ENCODE measurements at places on chromosomes 3 and 15.
A peak's percentile ranks its signal among the peaks of the same experiment; 100 is the strongest.

GRCh38 chr15:31326875-31327668 is 437 bp downstream of the KLF13 start:
- no peak for DNase-seq

DNA sequence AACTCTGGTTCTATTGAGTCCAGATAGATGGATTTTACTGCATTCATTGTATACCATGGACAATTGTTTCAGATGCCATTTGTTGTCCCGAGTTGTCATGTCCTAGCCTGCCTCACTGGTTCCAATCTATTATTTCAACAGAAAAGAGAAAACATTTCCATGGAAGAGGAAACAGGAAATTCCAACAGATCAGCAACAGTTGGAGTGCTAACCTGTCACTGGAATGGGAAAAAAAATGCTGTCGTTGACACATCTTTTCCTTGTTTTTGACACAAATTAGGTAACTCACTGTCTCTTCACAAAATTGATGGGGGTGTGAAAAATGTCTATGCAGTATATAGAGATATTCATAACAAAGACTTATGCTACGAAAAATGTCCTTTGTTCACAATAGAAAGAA is 432.0 kb upstream of the TBL1XR1 start:
- DNase-seq: no peak

- no peak for DNase-seq
Observed at GRCh38 chr15:46894644-46895043, 822.7 kb upstream of the SEMA6D start.

GRCh38 chr3:138936741-138937689 is 9.9 kb downstream of the FOXL2 start:
- DNase-seq: peak; percentile 34

DNA sequence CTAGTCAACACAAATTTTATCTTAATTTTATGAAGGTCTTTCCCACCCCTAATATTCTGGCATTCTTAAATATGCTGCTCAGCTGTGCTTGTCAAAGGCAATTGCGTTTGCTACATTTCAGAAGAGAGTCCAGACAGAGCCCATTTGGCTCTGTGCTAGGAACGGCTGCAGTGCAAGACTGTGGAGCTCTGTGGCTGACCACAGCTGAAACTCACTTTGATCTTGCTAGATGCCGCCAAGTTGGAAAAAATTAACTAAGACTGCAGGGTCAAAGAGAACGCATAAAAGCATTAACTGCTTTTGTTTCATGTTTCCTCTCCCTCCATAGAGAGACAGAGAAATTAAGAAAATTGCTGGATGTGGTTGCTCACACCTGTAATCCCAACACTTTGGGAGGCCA is 7.6 kb upstream of the PPP1R2 start:
- no peak for DNase-seq

DNA sequence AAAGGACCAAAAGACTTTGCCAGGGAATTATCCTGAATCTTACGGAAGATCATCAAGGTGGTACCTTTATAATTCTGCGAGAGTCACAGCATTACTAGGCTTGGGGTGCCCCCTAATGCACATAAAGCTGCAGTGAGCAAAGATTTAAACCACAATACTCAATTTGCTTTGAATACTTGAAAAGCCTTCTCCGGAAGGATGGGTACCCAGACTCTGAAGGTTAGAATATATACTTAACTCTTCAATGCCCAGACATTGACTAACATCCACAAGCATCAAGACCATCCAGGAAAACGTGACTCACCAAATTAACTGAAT is 117.8 kb upstream of the KCNH8 start:
- no peak for DNase-seq

DNA sequence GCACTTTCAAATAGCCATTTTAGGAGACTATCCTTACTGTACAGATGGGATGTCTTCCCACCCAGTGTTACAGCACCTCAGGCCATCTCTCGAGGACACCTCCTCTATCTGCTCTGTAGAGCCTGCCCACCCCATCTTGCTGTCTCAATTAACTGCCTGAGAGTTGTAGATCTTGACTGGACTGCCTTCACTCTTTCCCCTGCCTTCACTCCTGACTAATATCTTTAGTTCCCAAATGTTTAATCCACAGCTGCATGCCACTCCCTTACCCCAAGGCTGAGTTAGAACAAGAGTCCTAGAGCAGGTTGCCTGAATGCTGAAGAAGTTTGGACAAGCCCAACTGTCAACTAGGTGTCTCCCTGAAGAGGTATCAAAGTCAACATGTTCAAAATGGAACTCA is 1.3 kb upstream of the PP2D1 start:
- DNase-seq: no peak

- DNase-seq: no peak
Observed at GRCh38 chr3:142040941-142041491, 108.3 kb downstream of the TFDP2 start.

GRCh38 chr15:43872416-43873020 is 45.7 kb downstream of the WDR76 start:
- peak; percentile 39 for DNase-seq

DNA sequence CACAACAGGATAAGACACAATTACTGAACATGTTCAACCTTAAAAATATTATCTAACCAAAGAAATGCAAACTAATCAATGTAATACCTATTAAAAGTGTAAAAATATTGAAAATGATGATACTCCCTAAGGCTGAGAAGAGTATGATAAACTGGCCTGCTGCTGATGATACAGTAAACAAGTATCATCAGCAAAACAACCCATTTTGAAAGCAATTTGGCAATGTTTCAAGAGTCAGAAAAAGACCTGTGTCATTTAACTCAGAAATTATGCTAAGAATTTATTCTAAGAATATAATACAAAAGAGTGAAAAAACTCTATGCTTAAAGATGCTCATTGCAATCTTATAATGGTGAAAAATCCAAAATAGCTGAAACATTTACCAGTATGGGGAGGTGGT is 22.1 kb downstream of the CCDC191 start:
- no peak for DNase-seq

GRCh38 chr3:179454887-179455286 is 3.6 kb upstream of the GNB4 start:
- no peak for DNase-seq

GRCh38 chr15:90291679-90292356 is 26.3 kb downstream of the NGRN start:
- DNase-seq: no peak

GRCh38 chr15:61173899-61174689 is 55.0 kb downstream of the RORA start:
- DNase-seq: no peak

DNA sequence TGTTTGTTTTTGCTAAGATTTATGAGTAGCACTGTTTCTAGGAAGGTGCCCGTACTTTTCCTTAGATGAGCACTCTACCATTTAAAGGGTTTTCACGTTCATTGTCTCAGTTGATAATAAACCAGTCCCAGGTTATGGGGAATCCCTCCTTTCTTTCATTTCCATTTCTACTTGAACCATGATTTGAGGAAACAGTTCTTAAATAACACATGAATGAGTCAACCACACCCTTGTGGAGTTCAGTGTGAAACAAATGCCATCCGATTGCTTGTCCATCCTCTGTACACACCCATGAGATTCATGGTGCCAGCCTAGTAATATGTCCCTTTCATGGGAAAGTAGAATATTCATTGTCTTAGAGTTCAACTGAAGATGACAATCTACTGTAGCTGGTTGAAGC is 23.1 kb downstream of the CMTM8 start:
- no peak for DNase-seq

- DNase-seq: peak; percentile 36
Observed at GRCh38 chr3:123285931-123286307, 84.2 kb downstream of the SEC22A start.

- no peak for DNase-seq
Observed at GRCh38 chr3:32508711-32509110, 6.1 kb upstream of the CMTM6 start.

DNA sequence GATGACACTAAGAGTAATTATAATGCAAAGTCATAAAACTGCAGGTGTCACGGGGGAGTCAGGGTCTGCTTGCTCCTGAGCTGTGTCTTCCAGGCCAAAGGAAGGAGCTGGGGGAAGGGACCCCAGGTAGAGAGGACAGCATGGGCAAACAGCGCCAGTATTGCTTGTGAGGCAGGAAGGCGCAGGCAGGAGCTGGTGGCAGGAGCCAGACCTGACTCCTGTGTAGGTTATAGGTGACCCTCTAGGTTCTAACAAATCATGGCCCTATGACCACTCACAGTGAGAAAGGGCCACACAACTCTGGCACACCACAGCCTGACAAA is 1.9 kb downstream of the CISH start:
- no peak for DNase-seq

DNA sequence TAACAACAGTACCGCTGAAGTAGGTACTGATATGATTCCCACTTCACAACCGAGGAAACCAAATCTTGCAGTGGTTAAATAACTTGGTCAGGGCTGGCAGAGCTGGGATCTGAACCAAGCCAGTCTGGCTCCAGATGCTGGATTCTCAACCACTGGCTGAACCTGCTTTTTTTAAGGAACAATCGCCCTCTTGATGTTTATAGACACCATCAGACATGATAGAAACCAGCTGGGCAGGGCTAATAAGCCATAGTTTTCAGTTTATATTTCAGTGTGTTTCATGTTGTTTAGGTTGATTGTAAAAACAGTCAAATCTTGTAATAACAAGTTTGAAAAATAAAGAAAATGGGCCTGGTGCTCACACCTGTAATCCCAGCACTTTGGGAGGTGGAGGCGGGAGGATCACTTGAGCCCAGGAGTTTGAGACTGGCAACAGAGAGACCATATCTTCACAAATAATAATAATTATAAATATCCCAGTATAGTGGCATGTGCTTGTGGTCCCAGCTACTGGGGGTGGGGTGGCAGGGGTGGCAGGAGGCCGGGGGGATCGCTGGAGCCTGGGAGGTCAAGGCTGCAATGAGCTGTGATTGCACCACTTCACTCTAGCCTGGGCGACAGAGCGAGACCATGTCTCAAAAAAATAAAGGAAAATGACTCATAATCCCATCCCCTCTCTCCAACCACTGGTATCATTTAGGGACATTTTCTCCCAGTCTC is 36.7 kb downstream of the XYLB start:
- no peak for DNase-seq

DNA sequence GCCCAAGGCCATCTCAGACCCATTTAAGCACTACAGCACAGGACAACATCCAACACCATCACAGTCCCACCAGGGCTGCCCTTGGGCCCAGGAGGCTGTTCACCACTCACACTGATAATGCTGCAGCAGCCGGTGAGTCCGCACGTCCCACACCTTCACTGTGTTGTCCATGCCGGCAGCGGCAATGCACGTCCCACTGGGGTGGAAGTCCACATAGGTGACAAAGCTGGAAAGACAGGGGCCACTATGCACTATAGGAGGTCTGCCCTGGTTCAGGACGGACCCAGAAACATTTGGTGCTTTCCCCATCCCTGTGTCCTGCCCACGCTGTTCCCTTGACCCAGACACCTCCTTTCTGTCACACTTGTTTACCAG is 8.5 kb downstream of the POC1A start:
- no peak for DNase-seq

DNA sequence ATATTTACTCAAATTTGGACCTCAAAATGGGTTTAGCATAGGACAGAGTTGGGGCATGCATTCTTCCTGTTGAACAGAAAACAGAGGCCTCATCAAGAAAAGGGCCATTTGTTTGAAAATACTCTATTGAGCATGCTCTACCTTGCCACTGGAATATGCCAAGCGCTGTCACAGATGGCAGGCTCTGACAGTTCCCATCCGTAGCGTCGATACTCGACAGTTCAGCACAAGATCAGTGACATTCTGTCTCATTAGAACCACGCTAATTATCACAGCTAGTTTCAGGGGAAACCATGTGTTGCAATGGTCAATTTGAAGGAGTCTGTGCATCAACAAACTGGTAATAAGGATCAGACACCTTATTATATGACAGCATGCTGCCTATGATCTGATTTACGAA is 54.5 kb downstream of the SATB1 start:
- no peak for DNase-seq

GRCh38 chr3:73924048-73924447 is 299.3 kb upstream of the PDZRN3 start:
- DNase-seq: no peak

GRCh38 chr3:96753124-96753523 is 61.3 kb upstream of the EPHA6 start:
- DNase-seq: no peak

DNA sequence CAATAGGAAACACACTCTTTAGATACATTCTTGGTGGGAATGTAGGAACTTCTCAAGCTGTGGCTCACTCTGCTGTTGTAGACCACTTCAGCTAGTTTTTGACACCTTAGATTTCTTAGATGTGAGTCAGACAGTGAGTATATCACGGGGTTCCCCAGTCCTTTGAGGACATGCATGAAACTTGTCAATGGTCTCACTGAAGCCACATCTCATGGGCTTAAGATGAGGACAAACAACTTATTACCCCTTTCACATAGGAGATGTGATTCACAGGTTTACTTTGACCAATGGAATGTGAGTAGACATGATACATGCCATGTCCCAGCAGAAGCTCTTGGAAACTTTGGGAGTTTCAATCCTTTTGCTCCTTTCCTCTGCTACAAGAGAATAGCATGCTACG is 325.5 kb downstream of the CHST2 start:
- DNase-seq: no peak

- no peak for DNase-seq
Observed at GRCh38 chr3:122461806-122462205, 45.9 kb upstream of the WDR5B start.

GRCh38 chr3:66439666-66440344 is 61.0 kb downstream of the LRIG1 start:
- no peak for DNase-seq

- no peak for DNase-seq
Observed at GRCh38 chr3:99111235-99111634, 209.7 kb upstream of the DCBLD2 start.

GRCh38 chr3:185442031-185442430 is 56.8 kb downstream of the TMEM41A start:
- no peak for DNase-seq

DNA sequence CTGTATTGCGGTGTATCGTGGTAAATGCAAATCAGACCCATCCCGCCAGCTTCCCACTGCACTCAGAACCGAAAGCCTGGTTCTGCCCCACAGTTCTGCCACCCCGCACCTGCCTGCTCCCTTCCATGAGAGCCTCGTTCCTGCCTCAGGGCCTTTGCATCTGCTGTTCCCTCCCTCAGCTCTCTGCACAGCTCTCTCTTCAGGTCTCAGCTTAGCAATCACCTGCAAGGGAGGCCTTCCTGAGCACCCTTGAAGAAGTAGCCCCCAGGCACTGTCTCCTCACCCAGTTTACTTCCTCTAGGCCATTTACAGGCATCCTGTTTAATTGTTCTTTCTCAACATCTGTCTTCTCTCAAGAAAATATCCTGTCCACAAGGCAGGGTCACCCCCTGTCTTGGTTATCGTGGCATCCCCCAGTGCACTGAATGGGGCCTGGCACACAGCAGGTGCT is 13.3 kb upstream of the IQSEC1 start:
- no peak for DNase-seq

- peak; percentile 47 for DNase-seq
Observed at GRCh38 chr3:195853996-195854395, 42.3 kb upstream of the MUC4 start.

GRCh38 chr3:185363662-185364203 is 797 bp downstream of the MAP3K13 start:
- no peak for DNase-seq
